ENCODE measurements at places on chromosomes 3 and 15.

DNA sequence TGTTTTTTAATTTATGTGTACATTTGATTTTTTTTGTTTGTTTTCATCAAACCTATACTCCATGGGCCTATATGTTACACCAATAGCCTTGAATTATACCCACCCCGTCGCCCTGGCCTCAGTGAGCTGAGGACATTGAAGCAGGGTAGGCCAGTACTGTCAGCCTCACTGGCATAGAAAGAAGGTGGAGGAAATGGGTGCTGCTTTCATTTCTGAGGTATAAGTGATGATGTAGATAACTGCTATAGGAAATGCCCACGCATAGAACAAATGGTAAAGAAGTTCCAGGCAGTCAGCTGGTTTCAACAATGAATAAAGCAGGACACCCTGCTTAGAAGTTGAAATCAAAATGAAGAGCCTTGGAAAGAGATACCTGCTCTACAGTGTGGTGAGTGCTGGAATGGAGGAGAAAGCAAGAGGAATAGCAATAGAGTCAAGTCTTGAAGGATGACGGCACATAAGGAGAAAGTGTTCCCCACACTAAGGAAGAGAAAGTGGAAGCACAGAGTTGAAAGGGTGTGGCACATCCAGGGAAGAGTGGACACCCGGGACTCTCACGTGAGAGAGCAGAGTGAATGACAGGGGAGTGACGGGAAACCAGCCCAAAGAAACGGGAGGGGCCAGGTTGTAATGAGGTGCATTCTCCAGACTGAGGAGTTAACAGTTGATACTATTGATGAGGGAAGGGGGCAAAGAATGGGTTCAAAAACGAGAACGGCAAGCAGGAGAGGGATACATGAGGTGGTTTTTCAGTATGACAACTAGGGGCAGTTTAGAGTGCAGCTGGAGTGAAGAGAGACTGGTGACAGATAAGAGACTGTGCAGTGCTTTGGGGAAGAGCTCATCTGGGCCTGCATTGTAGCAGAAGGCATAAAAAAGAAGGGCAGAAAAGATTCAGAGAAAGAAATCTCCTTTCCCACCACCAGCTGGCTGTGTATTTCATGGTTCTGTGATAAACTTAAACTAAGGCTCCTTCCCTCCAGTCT lies 70.5 kb downstream of the KLHL25 start:
- DNase-seq = no peak

DNA sequence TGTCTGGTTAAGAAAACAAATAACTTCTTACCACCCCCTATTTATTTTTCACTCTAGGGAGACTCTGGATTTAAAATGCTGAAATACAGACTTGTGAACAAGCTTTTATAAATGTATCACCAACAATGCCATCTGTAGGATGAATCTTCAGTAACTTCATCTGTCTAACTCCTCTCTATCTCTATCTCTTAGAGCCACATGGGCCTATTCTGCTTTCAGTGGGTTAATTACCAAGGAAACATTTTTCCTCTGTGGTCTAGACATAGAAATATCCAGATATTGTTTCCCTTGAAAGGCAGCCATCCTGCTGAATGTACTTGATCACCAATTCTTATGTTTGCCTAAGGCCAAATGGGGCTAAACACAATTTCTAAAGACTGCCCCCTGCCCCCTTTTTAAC lies 167.6 kb upstream of the COL8A1 start:
- no peak for DNase-seq

GRCh38 chr15:62988701-62989100 lies 53.8 kb upstream of the TPM1 start:
- DNase-seq = no peak

DNA sequence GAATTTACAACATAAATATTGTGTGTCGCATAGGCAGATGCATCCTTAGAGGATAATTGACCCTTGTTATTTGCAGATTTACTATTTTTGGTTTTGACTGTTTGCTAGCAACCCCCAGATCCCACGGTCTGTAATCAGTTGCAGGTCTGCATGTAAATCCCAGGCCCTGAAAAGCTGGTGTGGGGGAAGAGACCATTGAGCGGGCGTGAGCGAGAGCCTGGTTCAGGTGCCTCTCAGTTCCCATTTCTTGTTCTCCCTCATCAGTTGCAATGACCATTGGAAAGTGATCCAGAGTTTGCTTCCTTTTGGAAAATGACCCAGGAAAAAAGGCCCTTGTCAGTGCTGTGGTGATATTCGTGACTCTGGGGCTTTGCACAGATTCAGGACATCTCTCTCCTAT lies 238.9 kb downstream of the UACA start:
- DNase-seq = no peak

GRCh38 chr15:101092156-101092866 lies 159.5 kb downstream of the CHSY1 start:
- DNase-seq = no peak
